ENCODE measurements at places on chromosomes 11 and 22.

GRCh38 chr11:61158691-61159381 lies 2.4 kb downstream of the VPS37C start:
- DNase-seq, result no peak

DNA sequence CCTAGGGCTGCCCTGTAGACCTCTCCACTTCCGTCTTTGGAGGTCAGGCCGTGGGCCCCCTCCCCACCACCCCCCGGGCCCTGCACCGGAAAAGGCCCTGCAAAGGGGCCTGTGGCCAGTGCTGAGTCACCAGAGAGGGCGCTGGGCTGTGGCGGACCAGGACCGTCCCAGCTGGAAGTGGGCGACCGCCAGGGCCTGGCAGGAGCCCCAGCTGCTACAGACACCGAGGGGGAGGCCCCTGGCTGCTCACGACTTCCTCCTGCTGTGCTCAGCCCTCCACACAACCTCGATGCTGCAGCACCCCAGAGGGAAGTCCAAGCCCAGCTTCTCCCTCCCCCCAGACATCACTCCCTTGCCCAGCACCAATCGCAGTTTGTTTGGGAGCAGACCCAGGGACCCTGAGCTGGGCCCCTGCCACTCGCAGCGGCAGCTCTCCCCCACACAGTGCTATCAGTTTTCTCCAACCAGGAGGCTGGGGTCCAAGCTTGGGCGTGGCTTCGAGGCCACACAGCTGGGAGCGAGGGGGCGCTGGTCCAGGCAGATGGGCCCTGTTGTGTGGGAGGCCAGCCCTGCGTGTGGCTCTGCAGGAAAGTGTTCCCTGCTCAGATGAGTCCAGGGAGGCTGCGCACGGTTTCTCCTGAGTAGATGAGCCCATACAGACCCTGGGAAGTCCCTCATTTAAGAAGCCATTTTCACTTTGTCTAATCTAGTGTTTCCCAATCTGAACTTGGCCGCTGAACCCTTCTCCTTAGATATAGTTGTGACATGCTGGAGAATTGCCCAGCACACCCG lies 5.6 kb upstream of the SH3BP1 start:
- DNase-seq, result peak; percentile 90

GRCh38 chr11:7418906-7419305 lies 66.4 kb upstream of the OLFML1 start:
- no peak for DNase-seq

DNA sequence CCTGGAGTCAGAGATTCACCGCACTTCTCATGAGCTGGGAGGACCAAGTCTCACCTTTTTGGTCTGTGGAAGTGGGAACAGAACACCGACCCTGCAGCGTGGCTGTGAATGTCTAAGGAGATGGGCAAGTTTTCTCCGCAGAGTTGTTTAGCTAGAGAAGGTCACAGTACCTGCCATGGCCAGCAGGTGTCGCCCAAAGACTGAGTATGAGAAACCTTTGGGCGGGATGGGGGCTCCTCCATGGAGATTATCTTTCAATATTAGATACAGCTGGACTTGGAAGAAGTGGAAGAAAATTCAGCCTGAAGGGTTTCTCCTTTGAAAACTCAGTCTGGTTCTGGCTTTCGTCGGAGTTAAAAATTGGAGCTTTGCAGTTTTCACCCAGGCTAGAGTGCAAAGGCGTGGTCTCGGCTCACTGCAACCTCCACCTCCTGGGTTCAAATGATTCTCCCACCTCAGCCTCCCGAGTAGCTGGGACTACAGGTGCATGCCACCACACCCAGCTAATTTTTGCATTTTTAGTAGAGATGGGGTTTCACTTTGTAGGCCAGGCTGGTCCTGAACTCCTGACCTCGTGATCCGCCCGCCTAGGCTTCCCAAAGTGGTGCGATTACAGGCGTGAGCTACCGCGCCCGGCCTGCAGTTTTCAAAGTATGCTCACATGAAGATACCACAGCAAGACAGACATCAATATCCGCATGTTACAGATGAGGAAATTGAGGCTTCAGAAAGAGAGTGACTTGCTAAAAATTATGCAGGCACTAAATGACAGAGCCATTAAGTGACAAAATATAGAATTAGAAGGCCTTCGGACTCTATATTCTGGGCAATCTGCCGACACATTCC lies 10.7 kb upstream of the DSCAML1 start:
- peak; percentile 89 for DNase-seq

DNA sequence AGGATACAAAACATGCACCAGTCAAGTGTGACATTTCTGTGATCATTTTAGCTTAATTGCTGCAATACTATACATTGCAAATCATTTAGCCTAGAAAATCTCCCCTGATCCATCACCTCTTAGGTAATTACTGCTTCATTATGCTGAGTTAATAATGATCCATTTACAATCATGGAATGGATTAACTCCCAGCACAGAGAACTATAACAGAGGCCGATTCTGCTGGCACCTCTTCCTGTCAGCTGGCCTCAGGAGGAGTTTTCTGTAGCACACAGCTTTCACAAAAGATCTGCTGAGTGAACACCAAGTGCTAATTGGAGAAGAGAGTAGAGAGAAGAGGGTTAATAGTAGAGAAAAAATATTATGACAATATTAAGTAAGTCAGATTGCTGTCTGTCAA lies 591.8 kb upstream of the KIRREL3 start:
- DNase-seq, result no peak

DNA sequence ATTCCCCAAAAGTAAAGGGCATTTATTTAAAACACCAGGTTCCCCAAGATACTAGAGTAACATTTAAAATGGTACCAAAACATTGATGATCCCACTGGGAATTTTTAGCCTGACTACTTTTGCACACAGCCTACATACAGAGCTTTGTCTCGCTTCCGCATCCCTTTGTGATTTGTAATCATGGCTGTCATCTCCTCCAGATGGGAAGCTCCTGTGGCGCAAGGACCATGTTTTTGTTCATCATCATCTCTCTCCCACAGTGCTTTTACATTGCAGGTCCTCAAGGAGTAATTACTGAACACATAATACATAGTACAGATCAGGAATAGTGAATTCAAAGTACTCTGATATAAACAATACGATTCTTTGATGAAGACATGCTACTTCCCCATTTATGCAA lies 231.2 kb upstream of the MTNR1B start:
- DNase-seq, result no peak

- DNase-seq, result no peak
Measured at GRCh38 chr11:117557361-117557760, 229.7 kb downstream of the CEP164 start.

DNA sequence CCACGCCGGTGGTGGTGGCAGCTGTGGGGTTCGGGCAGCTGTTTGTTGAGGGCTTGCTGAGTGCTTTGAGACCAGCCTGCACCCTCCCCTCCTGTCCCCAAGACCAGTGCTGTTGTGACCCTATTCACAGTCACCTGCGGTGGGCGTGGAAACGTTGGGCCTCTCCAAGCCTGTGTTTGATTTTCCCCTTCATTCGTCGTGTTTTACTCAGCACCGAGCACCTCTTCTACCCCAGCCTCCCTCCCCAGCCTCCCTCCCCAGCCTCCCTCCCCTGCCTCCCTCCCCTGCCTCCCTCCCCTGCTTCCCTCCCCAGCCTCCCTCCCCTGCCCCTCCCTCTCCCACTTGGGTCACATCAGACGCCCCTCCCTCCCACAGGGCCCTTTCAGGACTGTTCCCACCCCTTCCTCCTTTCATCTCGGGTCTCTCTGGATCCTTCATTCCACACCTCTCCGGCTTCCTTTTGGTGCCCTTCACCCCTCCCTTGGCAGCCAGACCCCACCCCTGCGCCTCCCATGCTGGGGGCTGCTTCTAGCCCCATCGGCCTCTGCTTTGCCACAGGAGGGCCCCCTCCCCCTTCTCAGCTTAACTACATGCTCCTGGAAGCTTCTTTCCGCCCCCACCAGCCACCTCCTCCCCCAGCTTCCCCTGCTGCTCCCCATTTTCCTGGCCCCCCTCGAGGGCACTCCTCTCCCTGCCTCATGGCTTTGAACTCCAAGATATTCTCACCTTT lies 14.8 kb downstream of the FRMD8 start:
- no peak for DNase-seq

DNA sequence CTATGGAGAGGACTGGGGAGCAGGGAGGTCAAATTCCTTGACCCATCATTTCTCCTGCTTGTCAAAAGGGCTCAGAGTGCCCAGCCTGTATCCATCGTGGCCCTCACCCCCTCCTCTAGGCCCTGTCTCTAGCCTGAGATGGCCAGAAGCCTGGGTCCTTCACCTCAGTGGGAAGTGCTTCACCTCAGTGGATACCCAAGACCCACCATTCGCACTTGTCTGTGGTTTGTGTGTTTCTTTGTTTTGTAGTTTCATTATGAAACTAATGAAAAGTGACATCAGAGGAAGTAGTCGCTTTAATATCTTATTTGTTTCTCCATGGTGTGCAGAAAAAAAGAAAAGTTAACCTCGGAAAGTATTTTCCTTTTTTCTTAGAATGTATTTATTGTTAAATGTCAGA lies 194.0 kb upstream of the CADM1 start:
- DNase-seq, result no peak

- DNase-seq, result no peak
Measured at GRCh38 chr11:127588431-127588830, 587.9 kb upstream of the KIRREL3 start.

GRCh38 chr22:24101966-24102365 lies 79.3 kb upstream of the SUSD2 start:
- peak; percentile 81 for DNase-seq

DNA sequence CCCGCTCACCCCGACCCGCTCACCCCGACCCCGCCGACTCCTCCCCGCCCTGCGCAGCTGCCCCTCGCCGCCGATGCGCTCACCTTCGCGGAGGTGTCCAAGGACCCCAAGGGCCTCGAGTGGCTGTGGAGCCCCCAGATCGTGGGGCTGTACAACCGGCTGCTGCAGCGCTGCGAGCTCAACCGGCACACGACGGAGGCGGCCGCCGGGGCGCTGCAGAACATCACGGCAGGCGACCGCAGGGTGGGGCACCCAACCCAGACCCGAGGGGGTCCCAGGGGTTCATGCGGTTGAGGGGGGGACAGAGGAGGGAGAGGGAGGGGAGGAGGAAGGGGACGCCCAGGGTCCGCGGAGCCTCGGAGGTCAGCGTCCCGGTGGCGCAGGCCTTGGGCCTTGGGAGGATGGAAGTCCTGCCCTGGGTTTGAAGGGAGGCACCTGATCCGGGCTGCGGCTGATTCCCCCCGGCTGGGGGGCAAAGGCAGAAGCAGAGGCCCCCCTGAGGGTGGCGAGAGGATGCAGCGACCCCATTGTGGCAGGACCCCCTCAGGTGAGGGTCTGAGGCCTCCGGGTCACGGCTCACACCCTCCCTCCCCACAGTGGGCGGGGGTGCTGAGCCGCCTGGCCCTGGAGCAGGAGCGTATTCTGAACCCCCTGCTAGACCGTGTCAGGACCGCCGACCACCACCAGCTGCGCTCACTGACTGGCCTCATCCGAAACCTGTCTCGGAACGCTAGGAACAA lies 9.2 kb downstream of the PKP3 start:
- DNase-seq, result peak; percentile 16

DNA sequence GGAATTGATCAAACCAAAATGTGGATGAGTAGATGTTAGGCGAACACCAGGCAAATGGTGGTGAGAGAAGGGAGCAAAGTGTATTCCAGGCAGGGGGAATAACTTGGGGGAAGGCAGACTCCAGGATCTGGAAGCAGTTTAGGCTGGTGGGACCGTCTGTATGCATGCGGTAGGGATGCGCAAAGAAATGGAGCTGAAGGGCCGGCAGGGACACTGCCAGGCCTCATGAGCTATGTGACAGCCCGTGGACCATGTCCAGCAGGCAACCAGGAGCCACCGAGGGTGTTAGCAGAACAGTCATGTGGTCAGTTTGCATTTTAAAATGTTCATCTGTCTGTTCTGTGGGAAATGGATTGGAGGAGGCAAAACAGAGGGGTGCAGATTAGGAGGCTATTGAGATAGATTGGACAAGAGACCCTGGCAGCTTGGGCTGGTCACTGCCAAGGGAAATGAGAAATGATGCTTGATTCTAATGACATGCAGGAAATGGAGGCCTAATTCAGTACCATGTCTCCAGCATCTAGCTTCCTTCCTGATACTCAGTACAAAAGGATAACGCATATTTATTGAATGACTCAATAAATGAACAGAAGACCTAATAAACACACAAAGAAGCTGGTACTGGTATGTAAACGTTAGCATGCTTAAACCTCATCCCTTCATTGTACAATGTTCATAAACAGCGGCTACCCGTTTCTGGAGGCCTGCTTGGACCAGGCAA lies 412.4 kb downstream of the BUD13 start:
- no peak for DNase-seq

- no peak for DNase-seq
Measured at GRCh38 chr11:12359761-12360160, 17.6 kb upstream of the PARVA start.

- peak; percentile 25 for DNase-seq
Measured at GRCh38 chr22:41799486-41800347, 762 bp upstream of the CCDC134 start.
